Stimulated activated CD8-positive, alpha-beta memory T cell treated with anti-CD3 and anti-CD28 coated beads, Interleukin-15, amount 100 ng/mL, for 48 hours (primary cell): ENCODE measurements at places on chromosomes 6 and 20.

DNA sequence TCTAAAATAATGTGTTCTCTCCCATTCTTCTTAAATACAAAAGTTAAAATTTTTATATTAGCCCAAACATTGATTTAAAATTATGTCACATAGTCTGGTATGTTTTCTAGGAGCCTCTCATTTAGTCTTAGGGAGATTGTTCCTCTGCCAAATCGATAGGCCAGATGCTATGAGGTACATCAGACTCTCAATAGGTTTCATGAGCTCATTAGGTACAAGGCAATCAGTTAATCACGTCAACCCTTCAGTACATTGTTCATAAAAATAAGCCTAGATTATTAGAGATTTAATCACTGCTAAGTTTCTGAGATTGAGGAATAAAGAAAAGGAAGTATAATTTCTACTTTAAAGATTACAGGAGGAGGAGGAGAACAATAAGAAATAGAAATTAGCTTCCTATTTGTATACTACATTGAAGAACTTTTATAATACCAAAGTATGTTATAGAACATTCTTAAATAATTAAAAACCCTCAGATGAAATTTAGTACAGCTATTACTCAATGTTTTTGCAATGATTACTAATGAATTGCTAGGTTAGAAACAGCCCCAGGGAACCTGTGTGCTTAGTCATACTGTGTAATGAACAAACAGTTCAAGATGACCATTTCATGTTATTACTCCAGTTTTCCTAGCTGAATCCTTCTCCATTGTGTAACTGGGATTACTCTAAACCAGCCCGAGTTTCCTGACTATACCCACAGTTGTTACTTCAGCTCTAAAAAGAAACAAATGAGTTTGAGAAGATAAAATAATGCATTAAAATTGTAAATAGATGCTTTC, 117.0 kb downstream of the BMP5 start:
- DNase-seq = no peak

DNA sequence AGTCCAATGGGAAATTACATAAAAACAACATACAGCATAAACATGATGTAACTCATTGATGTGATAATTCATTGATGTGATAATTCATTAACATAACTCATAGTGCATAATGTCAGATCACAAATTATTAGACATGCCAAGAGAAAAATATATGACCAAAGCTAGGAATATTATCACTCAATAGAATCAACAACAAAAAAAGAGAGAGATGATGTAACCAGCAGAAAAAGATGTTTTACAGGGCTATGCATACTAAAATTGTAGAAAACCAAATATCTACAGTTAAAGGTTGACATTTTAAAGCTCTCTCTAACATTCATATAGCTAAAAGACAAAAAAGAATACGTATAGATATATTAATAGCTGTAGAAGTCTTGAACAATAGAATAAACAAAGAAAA, 1067.2 kb upstream of the ADGRB3 start:
- no peak for DNase-seq

GRCh38 chr6:3309391-3310050, 50.8 kb downstream of the PSMG4 start:
- DNase-seq = no peak

DNA sequence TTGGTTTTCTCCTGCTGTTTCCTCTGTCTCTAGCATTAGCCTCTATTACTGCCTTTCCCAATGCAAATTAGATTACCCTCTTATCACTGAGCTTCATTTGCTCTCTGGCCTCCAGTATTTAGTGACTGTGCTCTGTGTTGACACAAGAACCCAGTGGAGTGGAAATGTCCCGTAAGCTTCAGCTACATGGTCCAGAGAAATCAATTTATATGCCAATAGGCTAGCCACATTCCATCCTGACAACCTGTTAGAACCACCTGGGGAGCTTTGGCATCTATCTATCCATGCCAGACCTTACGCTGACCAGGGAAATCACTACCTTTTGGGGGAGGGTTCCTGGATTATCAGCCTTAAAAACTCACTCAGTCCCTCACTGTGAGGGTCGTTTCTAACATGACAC, 459.6 kb downstream of the UTRN start:
- no peak for DNase-seq

DNA sequence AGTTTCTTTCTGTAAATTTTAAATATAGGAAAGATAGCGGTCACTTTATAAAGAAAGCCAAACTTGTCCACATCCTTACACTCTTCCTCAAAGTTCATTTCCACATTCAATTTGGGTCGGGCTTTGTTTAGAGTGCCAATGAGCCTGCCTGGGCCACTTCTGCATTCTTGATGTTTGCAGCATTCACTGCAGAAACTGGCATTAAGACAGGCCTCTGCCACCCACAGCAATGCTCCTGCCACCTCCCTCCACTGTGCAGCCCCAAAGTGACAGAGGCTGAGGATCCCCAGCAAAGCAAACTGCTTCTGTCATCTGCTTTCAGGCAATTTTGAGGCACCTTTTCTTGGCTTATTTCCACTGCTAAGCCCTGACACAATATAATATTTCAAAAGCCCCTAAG, 61.2 kb downstream of the TNFAIP3 start:
- no peak for DNase-seq

DNA sequence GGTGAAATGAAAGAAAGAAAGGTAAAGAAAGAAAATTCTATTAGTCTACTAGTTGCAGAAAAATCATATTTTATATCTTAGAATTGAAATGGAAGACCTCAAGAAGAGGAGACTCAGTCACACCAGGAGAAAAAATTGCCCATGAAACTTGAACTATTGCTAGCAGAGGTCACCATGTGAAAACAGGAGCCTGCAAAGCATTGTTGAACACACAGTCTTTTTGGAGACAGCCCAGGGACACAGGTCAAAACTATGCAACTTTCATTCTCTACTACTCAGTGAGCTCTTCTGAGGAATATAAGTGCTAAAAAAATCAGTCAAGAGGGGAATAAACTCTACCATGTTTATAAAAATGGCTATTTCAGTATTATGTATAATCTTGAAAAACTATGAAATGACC, 89.8 kb upstream of the TENT5A start:
- DNase-seq = no peak

DNA sequence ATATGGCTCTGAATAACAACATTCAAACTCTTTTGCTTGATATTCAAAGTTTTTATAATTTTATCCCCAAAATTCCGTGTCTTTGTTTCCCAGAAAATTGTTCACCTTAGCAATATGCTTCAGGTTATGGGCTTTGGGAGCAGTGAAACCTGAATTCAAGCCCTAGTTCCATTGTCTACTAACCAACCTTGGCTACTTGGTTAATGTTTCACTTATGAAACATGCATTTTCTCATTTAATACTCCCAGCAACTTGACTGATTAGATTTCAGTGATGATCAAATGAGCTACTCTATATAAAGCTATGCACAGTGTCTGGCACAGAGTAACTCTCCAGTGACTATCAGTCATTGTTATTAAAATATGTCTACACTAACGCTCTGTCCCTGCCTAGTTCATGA, 192.2 kb upstream of the TENT5A start:
- no peak for DNase-seq

GRCh38 chr6:11970114-11970513, 42.0 kb upstream of the HIVEP1 start:
- no peak for DNase-seq
